ENCODE measurements at places on chromosomes 1 and 21.

DNA sequence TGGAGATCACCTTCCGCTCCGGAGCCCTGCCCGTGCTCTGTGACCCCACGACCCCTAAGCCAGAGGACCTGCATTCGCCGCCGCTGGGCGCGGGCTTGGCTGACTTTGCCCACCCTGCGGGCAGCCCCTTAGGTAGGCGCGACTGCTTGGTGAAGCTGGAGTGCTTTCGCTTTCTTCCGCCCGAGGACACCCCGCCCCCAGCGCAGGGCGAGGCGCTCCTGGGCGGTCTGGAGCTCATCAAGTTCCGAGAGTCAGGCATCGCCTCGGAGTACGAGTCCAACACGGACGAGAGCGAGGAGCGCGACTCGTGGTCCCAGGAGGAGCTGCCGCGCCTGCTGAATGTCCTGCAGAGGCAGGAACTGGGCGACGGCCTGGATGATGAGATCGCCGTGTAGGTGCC is 9.6 kb downstream of the SPATA46 start:
- peaks cover 9% of the 10 kb centered on the region for H3K4me1 ChIP-seq
- H3K27me3 ChIP-seq: no peaks in the 10 kb centered on the region
- H3K36me3 ChIP-seq: no peaks in the 10 kb centered on the region

DNA sequence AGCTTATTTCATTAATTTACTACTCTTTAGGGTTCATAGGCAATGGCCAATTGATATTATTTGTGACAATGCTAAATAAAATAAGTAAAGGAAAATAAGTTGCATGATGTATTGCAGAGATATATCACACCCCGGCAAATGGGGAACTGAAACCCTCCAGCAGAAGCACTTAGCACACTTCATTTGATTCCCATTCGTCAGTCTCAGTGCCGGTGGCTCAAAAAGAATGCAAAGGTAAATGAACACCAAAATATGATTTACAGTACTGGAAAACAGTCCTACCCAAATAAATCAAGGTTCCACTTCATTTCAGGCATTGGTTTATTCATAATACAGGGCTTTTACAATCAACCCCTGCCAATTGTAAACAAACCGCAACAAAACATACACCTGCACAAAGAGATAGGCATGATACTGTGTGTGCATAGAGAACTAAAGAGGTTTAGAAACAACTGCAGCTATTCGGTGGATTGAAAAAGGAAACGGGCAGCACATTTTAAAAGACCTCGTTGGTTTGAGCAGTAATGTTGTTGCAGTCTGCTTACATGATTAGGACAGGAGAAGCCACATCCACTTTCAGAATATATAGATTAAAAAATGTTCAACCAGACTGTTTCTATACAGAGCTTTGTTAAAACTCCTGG is 1019.2 kb downstream of the TTLL7 start:
- no peaks in the 10 kb centered on the region for H3K27me3 ChIP-seq
- H3K4me3 ChIP-seq: no peak overlapping the region
- DNase-seq: no peak
- no peaks in the 10 kb centered on the region for H3K4me1 ChIP-seq

DNA sequence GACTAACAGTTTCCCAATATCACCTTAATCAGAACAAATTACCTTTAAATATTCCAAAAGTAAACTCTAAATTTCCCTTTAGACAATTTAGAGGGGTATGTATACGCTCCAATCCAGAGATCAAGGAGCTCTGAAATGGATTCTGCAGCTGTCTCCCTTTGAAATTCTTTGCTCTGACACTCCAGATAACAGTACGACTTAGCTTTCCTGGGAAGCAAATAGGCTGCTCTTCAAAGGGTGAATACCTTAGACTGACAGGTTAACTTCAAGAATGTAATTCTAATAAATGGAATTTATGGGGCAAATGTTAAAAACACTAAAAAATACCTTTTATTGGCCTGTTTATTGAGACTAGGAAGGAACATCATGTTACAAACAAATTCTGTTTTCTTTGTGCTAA is 357.2 kb downstream of the USP25 start:
- no peak overlapping the region for H3K4me3 ChIP-seq
- no peaks in the 10 kb centered on the region for H3K4me1 ChIP-seq
- peak overlapping the region; percentile 4 for H3K27ac ChIP-seq
- DNase-seq: no peak

DNA sequence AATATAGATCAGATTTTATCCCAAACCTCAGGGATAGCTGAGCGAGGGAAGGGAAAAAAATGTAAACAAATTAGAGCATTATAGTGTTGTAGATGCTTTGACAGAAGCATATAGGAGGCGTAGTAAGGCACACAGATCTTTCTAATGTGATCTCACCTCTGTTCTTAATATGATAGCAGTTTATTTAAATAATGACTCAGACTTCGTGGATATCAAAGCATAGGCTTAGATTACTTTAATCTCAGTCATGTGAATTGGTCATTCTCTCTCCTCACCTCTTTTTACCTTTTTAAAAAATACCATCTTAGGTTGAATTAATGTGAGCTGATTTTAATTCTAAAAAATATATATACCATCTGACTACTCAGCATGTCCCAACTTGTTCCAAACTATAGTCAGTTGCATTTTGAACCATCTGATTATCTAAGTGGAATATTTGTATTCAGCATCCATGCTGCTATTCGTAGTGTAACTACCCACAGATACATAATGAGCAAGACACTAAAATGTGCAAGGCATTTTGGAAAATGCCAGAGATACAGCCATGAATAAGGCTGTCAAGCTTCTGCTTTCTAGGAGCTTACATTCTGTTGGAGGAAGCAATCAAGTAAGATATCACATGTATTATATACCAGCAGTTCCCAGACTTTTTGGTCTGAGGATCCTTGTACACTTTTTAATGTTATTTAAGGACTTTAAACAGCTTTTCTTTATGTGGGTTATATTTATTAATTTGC is 76.7 kb downstream of the OSBPL9 start:
- DNase-seq: no peak
- H3K27ac ChIP-seq: no peak overlapping the region
- H3K4me1 ChIP-seq: peaks cover 6% of the 10 kb centered on the region
- H3K4me3 ChIP-seq: no peak overlapping the region
- no peaks in the 10 kb centered on the region for H3K27me3 ChIP-seq
- H3K36me3 ChIP-seq: no peaks in the 10 kb centered on the region

DNA sequence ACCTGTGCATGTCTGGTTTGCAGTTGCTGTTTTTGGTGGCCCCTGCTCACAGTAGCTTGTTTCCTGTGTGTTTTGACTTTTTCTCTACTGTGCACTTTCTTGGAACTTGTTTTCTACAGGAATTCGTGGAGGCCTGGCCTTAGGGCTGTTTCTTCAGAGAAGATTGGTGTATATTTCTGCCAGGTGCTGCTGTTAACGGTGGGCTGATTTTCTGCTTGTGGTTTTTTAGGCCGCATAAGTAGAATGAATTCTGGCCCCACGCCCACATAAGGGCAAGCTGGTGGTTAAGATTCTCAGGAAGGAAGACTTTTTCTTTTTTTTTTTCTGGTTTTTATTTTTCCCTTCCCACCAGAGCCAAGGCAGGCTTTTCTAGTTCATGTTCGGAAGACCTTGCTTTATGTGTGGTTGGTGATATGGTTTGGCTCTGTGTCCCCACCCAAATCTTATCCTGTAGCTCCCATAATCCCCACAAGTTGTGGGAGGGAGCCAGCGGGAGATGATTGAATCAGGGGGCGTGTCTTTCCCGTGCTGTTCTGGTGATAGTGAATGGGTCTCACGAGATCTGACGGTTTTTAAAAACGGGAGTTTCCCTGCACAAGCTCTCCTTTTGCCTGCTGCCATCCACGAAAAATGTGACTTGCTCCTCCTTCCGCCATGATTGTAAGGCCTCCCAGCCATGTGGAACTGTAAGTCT is 71.5 kb upstream of the DISP3 start:
- no peaks in the 10 kb centered on the region for H3K4me1 ChIP-seq
- no peak for DNase-seq
